ENCODE measurements at places on chromosomes 12 and 14.

DNA sequence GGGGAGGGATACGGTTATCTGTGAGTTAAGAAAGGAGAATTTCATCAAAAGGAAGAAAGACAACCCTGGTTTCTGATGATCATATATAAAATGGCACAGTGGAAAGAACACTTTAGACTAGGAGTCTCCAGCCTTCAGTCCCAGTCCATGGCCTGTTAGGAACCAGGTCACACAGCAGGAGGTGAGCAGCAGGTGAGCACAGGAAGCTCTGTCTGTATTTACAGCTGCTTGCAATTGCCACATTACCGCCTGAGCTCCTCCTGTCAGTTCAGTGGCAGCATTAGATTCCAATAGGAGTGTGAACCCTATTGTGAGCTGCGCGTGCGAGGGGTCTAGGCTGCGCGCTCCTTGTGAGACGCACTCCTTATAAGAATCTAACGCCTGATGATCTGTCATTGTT lies 137.9 kb downstream of the BTG1 start:
- no peak for DNase-seq

DNA sequence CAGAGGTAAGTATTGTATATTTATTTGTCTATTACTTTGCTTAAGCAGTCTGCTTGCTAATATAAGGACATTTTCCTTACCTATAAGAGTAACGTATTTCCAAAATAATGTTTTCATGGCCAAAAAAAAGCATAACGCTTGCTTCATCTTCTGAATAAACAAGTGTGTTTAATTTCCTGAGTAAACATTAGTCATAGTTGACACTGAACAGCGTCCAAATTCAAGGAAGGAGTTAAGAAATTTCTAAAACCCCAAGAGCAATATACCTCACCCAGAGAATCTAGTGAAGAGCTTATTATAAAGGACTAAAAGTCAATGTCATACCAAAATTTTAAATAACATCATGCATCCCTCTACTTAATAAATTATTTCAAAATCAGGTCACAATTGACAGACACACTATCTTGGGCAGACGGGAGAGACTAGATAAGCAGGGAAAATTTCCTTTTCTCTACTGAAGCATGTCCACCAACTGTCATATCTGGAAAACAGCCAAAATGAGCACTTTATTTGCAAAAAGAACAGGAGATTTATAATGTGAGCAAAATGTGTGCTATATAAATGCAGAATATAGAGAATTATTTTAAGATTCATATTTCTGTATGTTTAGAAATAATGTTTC lies 25.1 kb downstream of the ANKS1B start:
- DNase-seq, result no peak

DNA sequence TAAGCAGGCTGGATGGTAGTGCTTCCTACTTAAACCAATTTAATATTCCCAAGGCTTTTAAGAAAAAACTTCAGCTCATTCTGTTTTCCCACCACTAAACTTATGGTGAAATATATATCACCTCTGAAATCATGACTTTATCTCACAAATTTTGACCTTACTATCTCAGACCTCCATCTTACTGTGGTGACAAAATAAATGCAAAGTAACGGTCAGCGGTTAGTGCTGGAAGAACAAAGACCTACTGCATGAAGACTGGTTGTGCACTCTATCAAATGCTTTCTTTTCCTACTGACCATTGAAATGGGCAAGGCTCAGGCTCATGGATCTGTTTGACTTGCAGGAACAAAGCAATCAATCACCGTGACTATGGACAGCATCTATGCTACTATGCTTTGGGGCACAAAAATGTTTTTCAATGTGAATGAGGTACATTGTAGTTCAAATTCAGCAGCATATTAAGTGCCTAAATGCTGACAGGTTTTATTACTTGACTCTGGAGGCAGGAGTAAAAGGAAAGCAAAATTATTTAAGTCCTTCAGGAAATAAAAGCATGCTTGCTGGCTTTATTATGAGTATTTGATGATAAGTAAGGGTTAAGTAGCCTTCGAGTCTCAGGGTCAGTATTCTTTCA lies 43.1 kb upstream of the GTF2A1 start:
- no peak for DNase-seq

DNA sequence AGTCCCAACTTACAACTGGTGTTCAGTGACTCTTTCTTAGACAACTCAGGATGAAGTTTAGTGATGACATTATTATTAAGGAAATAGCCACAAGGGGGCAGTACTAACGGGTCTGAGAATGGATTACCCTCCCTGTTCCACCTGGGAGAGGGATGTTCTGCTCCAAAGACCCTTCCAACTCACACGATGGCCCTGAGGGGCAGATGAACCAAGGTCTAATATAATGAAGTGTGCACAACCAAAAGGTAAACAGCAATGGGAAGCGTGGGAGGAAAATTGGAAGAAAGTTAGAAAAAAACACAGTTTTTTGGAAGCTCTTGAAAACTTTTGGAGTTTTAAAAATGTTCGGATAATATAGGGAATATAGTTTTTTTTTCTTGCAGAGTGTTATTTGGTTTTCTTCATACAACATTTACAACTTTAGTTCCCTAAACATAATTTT lies 24.0 kb downstream of the FGF6 start:
- peak; percentile 24 for DNase-seq

- no peak for DNase-seq
These were observed 475.1 kb downstream of the TRHDE start for GRCh38 chr12:72747111-72747849.

DNA sequence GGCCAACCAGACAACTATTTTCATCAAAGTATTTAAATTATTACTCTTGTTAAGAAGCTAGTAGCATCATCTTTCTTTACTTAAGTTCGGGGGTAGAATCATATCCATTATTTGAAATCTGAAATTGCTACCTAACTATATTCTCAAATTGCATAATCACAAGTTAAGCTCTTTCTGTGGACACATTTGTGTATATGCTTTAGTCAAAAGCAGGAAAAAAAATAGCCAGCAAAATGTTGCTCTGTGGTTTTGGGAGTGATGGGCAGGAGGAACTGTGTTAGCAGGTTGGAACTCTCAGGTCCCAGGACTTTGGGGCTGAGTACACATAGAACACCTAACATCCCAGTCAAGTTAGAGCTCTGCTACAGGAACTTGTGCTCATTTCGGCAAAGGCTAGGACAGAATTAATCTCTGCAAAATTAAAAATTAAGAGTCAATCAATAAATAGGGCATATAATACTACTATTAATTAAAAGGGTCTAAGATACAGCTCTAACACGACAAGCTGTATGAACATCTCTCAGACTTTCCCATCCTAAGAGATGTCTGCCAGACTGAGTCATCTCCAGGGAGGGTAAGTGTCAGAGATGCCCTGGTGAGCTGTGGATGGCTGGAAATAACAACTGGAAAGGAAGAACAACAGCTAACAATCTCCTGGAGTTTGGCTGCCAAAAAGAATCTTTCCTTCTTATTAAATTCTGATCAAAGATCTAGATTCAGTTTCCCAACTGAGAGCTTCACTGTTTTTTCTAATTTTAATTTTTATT lies 203.5 kb upstream of the GZMB start:
- no peak for DNase-seq

- no peak for DNase-seq
These were observed 53.0 kb downstream of the ATF7IP start for GRCh38 chr12:14418451-14418890.

GRCh38 chr14:33039311-33039710 lies 100.6 kb downstream of the NPAS3 start:
- DNase-seq, result no peak
